ENCODE measurements at places on chromosomes 7 and 10.
A peak's percentile ranks its signal among the peaks of the same experiment; 100 is the strongest.

DNA sequence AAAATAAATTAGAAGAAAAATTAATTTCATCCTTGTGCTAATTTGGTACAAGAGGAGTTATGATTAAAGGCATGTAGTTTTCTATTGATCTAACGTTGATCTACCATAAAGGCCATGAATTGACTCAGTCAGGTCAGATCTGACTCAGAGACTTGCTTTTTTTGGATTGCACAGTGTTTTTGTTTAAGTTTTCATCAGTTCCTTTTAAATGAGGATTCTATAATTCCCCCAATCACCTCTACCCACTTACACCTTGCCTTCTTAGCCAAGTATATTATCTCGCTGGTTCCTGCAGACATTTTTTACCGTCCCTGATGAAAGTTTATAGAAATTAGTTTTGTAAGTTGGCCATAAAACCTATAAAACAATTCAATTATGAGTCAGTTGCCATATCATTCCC lies 132.4 kb upstream of the PALS2 start:
- no peak for DNase-seq

- peak; percentile 32 for DNase-seq
Measured at GRCh38 chr10:17616403-17617030, 657 bp downstream of the HACD1 start.

DNA sequence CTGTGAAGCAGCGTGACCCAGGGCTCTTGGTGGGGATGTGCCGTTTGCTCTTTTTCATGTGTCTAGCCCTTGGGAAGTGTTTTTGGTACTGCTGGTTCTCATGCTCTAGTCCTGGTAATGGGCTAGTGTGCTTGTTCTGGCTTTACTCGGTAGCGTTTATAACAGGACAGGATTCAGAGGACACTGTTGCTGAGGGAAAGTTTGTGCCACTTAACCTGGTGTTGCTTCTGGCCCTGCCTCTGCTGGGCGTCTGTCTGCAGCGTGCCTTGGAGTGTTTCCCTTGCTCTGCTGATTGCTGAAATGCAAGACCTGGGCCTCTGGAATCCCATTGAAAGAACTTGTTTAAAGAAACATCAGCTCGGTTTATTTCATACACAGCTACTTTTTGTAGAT lies 35.0 kb downstream of the INPP5A start:
- no peak for DNase-seq

DNA sequence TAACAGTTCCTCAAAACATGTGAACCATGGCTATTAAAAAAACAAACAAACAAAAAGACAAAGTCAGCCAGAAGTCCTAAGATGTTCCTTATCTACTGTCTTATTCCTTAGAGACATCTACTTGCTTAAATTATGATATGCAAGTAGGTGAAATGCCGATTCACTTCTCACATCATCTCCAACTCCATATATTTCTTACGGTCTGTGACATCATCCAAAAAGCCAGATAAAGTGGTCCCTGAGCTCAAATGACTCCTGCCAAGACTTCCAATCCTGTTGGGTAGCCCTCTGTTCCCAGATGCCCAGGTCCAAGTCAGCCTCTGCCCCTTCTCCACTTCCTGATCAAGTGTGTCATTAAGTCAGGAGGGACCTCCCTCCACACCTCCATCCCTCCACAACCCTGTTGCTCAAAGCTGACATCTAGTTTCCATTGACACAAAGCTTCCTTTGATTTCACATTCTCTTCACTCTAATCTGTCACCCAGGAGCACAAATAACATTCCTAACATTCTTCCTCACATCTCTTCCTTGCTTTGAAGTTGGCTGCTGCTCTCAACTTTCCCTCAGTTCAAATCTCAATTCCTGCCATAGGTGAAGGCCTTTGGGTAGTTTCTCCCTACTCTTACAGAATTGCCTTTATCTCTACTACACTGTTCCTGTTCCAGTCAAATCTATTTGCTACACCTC lies 56.1 kb upstream of the PDLIM1 start:
- no peak for DNase-seq

GRCh38 chr10:77377678-77378352 lies 259.8 kb downstream of the KCNMA1 start:
- DNase-seq, result no peak

- DNase-seq, result no peak
Measured at GRCh38 chr10:68105820-68106219, 3.5 kb upstream of the MYPN start.

GRCh38 chr10:90930971-90931871 lies 10.3 kb upstream of the ANKRD1 start:
- peak; percentile 65 for DNase-seq

GRCh38 chr10:85916994-85917573 lies 449.5 kb downstream of the GRID1 start:
- DNase-seq, result no peak

- DNase-seq, result no peak
Measured at GRCh38 chr7:1562597-1563051, 6.6 kb upstream of the TMEM184A start.

DNA sequence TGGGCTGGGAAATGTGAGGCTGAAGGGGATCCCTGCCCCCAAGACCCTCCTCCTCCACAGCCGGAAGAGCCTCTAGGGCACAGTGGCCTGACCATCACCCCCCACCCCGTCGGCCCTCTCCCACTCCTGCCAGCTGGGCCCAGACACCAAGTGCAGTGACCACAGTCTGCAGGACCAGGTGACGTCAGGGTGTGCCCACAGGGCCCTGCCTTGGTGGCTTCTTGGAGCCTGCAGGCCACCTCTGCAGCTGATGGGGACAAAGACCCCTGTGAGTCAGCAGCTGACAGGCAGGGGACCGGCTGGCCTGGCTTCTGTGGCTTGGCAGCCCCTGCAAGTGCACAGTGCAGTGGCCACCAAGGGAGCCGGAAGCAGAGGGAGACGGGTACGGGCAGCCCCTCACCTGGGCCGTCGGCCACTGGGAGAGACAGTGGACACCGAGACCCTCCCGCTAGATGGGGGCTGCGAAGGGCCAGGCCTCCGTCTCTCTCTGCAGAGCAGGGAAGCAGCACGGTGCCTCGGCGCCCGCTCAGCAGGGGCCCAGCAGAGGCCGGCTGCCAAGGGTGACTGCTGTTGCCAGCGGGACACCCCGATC lies 274.6 kb downstream of the ELFN1 start:
- no peak for DNase-seq

- no peak for DNase-seq
Measured at GRCh38 chr7:46034056-46034768, 113.1 kb upstream of the IGFBP3 start.

DNA sequence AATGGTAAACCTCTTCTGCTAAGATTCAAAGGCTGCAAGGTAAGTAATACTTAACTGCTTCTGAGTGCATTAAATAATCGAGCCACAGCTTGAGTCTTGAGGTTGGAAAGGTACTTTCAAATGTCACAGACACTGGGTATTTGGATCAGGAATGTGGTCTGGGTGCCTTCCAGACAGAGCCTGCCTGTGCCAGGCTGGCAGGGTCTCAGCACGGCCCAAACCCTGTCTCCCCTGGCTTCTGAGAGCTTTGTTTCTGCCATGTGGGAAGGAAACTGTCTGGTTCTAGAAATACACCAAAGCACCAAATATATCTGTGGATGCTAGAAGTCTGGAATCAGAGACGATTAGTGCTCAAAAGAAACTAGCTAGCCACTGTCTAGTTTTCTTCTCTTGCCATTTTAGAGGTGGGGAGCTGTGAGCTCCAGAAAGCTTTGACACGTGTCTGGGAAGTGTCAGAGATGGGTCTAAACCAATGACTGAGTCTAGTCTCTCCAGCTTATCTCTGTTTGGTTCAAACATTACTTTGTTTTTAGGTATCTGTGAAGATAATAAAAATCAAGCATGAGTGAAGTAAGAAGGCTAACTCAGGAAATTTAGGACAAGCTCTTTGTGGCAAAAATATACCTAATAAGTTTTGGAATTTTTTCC lies 162.8 kb downstream of the CYP26A1 start:
- DNase-seq, result no peak

DNA sequence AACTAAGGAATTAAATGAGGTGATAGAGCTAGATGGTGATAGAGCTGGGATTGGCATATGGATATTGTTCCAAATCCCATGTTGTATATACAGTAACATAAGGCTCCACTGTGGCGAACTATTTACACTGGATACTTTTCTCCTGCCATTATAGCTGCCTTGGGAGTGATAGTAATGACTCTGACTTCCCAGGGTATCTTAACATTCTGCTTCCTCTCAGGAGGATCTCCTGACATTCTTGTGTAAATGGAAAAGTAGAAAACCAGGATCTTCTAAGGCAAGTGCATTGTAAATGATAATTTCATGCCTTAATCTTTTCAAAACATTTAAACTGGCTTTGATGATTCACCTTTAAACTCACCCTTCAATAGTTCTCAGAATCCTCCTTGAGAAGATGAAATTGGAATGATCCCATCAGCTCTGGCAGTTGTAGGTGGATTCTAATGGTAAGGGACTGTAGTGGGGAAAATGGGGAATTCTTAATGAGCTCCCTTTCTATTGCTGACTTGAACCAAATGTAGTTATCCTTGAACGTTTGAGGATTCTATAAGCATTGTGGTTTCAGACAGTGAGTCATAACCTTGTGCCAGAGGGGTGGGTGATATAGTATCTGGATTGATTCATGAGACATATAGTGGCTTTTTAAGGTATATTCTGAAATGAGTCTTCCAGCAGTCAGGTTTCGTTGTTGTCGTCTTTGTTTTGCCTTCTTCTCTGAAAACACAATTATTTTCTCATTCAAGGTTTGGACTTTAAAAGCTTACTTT lies 450.0 kb downstream of the SUGCT start:
- DNase-seq, result no peak

DNA sequence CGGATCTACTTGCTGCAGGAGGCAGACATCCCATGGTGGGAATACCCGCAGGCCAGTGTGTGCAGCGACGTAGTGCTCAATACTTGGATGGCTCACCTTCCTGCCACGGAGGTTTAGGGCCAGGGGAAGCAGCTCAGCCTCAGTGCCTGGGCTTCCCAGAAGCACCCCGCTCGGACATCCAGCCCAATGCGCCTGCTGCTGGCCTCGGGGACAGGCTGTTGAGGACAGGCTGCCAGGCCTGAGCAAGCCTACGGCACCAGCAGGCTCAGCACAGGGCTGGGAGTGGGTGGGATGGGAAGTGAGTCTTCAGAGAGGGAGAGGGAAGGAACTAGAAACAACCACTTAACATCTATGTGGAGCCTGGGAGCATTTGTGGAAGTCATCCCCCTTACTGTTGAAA lies 441.3 kb upstream of the MGMT start:
- no peak for DNase-seq

DNA sequence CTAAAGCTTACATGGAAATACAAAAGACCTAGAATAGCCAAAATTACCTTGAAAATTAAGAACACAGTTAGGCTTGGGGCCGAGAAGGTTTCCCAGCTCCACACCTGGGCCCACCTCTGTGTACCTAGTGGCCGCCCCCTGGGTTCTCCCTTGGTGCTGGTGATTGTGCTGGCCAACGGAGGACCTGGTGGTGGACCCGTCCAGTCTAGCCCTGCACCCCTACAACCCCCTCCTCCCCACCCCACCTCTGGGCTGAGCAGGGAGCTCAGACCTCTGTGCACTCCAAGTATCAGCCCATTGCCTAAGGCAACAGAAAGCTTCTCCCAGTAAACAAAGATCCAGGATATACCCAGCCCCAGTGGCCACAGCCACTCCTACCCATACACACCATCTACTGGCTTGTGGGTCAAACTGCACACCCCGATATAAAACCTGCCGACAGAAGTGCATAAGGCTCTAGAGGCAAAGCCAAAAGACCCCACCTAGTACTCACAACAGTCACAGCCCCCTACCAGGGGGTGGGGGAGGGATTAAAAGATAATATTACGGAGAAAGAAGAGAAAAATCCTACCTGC lies 105.0 kb upstream of the DIP2C start:
- peak; percentile 29 for DNase-seq

GRCh38 chr7:81957517-81957916 lies 187.7 kb upstream of the HGF start:
- no peak for DNase-seq

DNA sequence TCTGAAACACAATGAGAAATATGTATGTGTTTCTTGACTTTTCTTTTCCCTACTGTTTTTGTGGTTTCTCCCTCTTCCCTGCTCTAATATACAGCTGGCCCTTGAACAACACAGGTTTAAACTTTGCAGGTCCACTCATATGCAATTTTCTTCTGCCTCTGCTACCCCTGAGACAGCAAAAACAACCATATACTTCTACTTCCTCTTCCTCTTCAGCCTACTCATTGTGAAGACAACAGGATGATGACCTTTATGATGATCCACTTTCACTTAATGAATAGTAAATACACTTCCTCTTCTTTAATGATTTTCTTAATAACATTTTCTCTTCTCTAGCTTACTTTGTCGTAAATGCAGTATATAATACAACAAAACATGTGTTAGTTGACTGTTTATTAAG lies 35.0 kb upstream of the DGKB start:
- DNase-seq, result no peak

- no peak for DNase-seq
Measured at GRCh38 chr10:68327889-68328786, 3.7 kb upstream of the HNRNPH3 start.

DNA sequence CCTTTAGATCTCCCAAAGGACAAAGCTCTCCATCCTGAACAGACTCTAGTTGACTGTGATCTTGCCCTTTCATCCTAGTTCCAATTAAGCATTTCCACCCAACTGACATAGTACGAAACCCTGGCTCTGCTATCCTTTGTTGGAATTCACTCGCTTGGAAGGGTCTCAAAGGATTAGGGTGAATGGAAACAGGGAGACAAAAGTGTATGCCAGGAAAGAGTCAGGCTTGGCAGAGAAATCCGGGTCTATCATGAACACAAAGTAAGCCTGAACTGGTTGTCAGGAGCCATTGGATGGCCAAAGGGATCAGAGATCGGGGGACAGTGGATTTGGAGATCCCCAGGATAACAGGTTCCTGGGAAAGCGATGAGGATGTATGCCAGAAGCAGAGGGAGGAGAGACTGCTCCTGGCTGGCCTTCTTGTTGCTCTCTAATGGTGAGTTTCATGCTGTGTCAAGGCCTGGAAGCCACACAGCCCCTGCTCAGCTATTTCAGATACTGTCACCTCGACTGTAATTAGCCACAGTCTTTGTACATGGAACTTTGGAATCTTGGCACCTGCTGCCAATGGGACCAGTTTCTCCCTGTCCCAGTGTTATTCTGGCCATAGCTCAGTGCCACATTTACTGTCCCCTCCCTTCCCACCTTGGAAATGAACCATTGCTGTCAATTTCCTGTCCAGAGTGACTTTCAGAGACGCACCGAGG lies 1168.7 kb upstream of the AUTS2 start:
- no peak for DNase-seq

- DNase-seq, result no peak
Measured at GRCh38 chr10:126185676-126186447, 202.4 kb downstream of the ADAM12 start.

- no peak for DNase-seq
Measured at GRCh38 chr10:75062506-75063299, 48.8 kb upstream of the SAMD8 start.
